ENCODE measurements at places on chromosomes 11 and 22. TPM values are rescaled to one million over a fixed set of nuclear protein-coding genes. Genes with fewer than 3 reads are reported as not detected.

DNA sequence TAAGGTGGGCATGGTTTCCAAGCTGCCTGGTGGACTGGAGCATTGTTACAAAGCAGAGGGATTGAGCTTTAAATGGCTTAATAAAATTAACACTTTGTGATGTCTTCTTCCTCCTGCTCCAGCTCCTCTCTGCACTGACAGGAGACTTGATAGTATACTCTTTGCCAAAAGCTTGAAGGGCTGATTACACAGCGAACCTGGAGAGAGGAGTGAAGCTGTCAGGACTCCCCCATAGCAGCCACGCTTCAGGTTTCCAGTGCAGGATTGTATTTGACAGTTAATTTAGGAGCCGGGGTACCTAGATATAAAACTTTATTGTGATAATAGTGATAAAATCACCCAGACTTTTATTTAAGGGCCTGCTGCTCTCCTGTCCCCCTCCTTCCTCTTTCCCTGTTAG, 50.0 kb downstream of the TRIM44 start:
- DNase-seq = no peak

- DNase-seq = no peak
Measured at GRCh38 chr11:85723088-85723487, 37.1 kb upstream of the CCDC89 start.

DNA sequence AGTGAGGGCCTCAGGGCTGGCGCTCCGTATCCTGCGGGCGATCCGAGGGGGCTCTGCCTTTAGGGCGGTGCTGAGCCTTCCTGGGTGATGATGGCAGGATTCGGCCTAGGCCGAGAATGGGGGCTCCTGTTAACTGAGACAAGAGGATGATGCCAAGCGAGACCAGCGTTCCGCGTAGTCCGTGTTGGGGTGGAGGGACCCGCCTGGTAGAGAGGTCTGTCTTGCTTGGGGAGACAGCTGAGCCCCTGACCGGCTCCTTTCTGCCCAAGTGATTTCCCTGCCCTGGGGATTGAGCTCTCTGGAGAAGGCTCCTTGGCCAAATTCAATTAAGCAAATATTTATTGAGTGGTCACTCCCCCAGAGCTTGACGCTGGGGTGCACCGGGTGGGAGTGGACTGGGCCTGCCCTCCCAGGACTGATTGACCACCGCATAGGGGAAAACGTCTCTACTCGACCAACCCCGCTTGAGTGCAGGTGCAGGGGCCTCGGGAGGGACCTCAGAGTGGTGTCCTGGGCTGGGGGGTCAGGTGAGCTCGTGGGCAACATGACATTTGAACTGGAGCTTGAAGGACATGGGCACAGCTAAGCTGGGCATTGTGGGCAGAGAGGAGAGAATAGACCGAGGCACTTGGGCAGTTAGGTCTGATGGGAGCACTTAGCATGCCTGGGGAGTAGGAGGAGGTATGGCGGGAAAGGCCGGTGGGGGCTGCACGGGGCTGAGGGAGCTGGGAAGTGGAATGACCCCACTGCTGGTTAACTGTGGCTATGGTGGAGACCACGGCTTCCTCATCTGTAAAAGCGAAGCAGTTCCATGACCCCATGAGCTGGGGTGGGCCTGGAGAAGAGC, 1.1 kb downstream of the GNAZ start:
- DNase-seq = no peak

GRCh38 chr11:95253141-95253540, 22.1 kb upstream of the SESN3 start:
- DNase-seq = no peak

DNA sequence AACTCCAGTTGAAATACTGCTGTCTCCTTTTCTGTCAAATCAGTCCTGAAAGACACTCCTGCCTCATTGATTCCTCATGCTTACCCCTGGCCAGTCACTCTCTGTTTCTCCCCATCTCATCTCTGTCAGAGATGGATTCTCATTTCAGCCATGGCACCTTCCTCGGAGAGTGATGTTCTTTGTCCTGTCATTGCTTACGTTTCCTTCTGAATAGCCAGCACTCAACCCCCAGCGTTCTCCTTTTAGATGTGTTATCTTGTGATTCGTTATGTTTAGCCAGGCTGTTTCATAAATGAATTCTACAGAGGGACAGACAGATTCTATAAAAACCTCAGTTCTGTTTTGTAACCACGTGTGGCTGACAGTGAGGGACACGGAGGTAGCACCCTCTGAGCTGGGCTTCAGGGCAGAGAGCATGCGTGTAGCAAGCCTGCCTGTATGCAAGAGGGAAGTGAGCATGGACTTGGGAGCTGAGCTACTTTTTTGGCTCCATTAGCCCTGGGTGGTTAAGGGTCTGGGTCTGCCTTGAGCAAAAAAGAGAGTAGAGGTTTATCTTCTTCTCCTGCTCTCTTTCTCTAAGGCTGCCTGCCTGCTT, 354.6 kb downstream of the DDX10 start:
- DNase-seq = no peak

DNA sequence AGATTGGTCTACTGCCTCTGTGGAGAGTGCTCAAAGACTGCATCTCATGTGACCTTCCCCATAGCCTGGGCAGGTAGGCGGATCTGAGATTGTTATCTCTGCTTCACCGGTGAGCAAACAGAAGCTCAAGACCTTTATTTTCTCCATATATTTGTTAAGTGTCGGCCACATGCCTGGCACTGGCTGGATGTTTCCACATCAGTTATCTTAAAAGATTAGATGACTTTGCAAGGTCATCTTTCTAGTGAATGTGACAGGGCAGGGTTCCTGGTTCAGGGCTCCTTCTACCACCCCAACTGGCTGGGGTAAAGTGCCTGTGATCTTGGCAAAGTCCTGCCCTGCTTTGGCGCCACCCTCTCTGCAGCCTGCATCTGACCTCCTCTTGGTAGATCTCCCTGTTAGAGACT, 125.0 kb downstream of the CCDC81 start:
- DNase-seq = no peak

DNA sequence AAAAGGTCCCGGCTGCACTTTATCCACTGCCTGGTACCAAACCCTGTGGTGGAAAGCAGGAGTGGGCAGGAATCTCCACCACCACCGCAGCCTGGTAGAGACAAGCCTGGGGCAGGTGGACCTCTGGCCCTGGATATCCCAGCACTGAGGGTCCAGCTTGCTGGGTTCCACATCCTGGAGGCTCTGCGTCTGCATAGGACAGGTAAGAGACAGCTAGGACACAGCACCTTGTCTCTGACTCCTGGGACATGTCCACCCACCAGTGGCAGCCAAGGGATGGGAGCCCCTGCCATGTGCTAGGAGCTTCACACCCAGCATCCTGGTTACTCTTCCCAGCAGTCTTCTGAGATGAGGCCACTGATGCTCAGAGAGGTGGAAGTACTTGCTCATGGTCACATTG, 105.5 kb downstream of the MYO18B start:
- DNase-seq = no peak

Gene CFL1
- total RNA-seq = 651 TPM

Gene HEPN1
- not detected for total RNA-seq

Gene SLC25A18
- 20.9 TPM for total RNA-seq
